ENCODE measurements at places on chromosomes 6 and 20. TPM values are rescaled to one million over a fixed set of nuclear protein-coding genes. Genes with fewer than 3 reads are reported as not detected.

GRCh38 chr20:36845288-36845971 lies 30.5 kb upstream of the TLDC2 start:
- peak; percentile 38 for DNase-seq

DNA sequence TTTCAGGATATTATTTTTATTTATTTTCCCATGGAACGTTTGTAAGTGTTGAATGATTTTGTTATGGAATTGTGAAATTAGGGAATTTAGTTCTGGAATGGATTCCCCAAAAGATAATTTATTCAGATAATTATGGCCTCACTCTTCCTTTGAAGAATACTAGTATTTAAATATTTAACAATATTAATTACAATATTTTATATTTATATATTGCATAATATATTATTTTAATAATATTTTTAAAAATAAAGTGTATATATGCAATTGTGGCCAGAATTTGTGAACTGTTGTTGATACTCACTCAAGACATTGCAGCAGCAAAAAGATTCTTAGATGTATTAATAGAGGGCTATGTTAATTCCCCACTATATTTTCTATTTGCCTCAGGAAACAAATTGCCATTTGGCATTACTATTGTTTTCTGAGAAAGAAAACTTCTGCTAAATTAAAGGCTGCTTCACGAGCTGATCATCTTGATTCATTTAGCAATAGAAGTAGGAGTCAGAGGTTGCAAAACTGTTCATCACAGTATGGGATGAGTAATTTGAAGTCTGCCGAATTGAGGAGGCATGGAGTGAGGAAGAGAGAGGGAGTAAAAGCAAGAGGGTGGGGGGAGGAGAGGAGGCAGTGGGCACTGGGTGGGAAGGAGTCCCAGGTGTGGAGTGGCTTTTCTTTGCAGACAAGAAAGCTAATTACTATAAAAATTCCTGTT lies 729.2 kb downstream of the DHX35 start:
- DNase-seq = no peak

ELOVL5 gene
- total RNA-seq = 54.1 TPM

DNA sequence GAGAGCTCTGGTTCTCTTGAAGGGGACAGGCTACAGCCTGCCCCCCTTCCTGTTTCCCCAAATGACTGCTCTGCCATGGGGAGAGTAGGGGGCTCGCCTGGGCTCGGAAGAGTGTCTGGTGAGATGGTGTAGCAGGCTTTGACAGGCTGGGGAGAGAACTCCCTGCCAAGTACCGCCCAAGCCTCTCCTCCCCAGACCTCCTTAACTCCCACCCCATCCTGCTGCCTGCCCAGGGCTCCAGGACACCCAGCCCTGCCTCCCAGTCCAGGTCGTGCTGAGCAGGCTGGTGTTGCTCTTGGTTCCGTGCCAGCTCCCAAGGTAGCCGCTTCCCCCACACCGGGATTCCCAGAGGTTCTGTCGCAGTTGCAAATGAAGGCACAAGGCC lies 9.8 kb downstream of the VEGFA start:
- DNase-seq = no peak

DNA sequence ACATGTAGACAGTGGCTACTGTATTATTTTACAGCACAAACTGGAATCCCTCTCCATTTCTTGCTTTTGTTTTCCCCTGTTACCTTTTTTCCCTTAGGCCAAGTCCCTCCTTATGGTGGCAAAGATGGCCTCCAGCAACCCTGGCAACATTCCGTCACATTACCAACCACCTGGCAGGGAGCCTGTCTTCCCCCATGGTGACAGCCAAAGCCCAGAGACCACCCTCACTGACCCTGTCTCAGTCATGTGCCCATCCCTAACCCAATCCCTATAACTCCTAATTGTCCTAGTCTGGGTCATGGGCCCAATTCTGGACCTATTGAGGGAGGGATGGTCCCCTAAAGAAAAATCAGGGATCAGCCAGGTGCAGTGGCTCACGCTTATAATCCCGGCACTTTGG lies 27.6 kb downstream of the PARD6B start:
- DNase-seq = no peak

GRCh38 chr20:35661053-35661452 lies 3.6 kb downstream of the CPNE1 start:
- DNase-seq = no peak

GRCh38 chr6:43644940-43645612 lies at the start of gene RSPH9:
RSPH9 (plus strand) TSS chr6:43645036; CDS start chr6:43645099, 63 bp downstream.
- DNase-seq = no peak

NR2E1 gene
- 9.8 TPM for total RNA-seq

TMEM200A gene
- total RNA-seq = 34.0 TPM

- DNase-seq = no peak
These were observed 1155.5 kb downstream of the EPHA7 start for GRCh38 chr6:92263864-92264263.

MAFB gene
- 11.1 TPM for total RNA-seq

DNA sequence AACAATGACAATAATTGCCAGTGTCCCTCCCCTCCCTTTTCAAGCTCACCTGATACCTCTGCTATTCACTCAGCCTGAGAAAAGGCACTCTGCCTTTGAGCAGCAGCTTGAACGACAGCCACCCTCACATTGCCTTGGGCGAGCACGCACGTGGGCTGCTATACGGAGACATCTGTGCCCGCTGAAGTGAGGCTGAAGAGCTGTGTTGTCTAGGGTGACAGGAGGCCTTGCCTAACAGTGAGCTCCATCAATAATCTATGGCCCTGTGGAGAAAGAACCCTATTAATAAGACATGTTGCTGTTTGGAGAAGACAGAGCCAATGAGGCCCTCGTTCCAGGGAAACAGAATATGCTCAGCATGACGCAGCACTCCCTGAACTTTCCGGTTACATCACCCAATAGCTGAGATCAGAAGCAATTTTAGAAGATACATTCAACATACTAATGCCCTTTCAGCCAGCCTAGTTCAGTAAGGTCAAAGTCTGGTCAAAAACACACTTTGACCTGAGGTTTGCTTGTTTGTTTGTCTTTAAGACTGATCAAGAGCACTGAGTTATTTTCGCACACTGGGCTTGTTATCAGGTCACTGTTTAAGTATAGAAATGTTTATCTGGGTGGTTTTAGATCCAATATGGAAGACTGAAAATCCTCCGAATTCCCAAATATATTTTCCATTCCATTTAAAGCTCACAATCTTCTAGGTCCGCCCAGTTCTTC lies 30.6 kb downstream of the RBM24 start:
- no peak for DNase-seq

DNA sequence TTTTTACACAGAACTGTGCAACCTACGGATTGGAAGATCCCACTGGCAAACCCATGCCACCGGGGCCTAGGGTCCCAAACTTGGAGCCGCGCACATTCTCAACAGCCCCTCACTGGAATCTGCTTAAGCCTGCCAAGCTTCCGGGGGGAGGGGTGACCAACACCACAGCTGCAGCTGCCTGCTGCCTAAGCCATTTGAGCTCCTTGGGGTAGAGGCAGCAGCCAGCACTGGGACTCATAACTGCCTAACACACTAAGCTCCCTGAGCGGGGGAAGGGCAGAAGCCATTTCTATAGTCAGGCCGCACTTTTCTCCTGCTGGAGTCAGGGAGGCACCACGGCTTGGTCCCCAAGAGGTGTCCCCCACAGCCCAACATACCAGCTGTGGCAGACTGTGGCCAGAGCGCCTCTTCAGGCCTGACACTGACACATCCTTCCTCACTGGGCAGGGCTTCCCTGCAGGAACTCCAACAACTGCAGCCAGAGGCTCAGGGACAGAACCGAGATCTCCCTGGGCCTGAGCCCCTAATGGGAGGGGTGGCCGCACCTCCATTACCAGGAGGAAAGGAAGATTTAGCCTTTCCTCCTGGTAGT lies 270.3 kb upstream of the ECI2 start:
- DNase-seq = no peak

DNA sequence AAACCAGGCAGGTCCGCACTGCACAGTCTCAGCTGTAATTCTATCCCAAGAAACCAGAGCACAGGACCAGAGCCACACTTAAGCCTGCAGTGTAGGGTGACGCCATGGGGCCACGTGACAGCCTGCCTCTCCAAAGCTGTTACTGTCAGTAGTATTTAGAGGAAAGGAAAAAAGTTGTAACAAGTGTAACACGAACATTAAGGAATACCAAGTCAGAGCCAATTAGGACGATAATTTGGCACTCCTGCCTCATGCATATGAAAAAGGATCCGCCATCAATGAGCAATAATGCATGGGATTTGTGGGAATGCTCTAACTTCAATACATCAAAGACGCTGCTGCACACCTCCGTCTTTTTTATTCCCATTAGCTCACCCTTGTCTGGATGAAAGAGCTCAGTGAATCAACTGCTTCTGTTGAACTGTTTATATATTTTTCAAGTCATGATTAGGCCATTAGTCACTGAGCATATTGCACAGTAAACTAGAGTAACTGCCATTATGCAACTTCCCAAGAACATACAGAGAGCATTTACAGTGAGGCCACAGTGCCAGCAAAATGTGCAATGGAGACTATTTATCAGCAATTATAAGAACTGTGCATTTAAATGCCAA lies 79.9 kb downstream of the ATXN1 start:
- no peak for DNase-seq

DNA sequence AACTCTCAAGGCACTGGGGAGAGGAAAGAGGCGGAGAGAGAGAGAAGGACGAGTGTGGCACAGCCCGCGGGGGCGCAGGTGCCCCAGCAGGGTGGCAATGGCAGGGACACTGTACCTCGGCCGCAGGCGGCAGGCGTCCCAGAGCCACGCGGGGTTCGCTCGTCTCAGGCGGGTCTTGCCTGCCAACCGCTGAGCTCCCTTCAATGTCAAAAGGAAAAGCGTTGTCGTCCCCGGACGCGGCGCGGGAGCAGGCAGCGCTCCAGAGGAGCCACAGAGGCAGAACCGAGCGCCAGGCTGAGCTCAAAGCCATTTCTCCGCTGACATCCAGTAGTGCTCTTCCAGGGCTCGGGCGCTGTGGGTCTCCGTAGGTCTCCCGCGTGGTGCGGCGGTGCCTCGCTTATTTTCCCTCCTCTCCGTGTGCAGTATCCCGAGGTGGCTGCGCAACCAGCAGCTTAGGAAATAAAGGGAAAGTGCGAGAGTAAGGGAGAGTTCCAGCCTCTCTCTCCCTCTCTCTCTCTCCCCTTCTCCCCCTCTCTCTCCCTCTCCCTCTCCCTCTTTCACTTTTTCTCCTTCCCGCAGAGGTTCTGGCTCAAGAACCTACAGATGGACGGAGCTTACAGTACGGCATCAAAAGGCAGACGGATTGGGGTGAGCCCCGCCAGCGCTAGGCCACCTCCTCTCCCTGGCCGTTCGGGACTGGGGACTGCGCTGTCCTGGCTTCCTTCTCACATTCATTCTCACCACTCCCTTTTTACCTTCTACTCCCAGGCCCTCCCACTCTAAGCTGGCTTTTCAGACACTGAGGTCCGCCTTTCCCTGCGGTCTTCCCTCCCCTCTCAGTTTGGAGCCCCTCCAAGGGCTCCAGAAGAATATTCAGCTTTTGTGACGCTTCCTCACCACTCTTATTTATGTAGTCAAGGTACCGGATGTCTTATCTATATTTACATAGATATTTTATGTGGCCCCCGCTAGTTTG lies at the start of gene LAMA4:
LAMA4 (minus strand) TSS at position 727 of the 976 bp plus-strand sequence; CDS start at position 310, 417 bp downstream.
- DNase-seq = peak; percentile 19

DNA sequence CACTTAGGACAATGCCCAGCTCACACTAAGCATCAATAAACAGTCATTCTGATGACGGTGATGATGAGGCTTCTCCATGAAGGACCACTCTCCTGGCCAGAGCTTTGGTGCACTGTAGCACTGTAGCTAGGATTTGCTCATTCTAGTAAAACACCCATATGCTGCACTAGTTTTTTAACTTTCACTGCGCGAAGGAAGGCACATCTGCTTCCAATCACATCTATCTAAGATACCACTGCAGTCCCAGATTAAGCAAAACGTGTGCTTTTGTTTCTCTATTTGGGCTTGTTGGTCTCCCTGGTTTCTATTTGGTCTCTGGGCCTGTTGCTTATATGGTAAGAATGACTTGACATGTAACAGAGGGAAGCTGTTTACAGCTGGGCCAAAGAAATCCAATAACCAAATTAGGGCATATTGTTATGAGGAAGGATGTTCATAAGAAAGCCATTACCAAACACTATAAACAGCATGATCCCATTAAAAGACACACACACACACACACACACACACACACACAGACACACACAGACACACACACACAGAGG lies 62.4 kb downstream of the FAM229B start:
- DNase-seq = no peak

GRCh38 chr6:37974381-37974780 lies 154.9 kb downstream of the ZFAND3 start:
- no peak for DNase-seq

Data from occipital lobe (tissue), 3 donors.